Hematopoietic multipotent progenitor cell treated with erythropoietin and hydrocortisone succinate and interleukin-3 and kit ligand, for 15 days (in vitro differentiated cells): ENCODE measurements at places on chromosomes 7 and 10.

DNA sequence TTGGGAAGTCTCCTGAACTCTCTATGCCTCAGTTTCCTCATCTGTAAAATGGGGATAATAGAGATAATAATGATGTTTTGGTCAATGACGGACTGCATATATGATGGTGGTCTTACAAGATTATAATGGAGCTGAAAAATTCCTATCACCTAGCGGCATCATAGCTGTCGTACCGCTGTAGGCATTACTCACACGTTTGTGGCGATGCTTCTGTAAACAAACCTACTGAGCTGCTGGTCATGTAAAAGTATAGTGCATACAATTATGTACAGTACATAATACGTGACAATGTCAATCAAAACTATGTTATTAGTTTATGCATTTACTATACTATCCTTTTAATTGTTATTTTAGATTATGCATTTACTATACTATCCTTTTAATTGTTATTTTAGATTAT is 339.1 kb upstream of the NPVF start:
- no peak for DNase-seq

- no peak for DNase-seq
Measured at GRCh38 chr10:119418362-119418761, 124.2 kb downstream of the RGS10 start.

DNA sequence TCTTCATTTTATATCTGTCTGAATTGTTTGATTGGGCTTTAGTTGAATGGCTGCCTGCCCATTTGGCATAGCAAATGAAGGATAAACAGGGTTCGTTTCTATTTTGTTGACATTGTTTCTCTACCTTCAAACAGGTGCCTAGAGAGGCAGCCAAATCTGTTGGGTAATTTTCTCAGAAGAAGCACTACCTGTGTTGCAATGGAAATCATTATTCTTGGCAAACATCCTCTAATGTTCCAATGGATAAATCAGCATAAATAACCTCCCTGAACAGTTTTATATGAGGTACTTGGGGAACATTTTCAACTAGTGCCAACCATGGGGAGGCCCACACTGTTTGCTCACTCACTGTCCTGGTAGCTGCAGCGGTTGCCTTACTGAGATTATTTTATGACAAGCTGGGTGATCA is 64.4 kb upstream of the PLPP4 start:
- no peak for DNase-seq

GRCh38 chr7:44673324-44673723 is 66.9 kb downstream of the OGDH start:
- DNase-seq, result no peak
